ENCODE measurements at places on chromosomes 6 and 20.

- DNase-seq: no peak
Measured at GRCh38 chr6:101703311-101703710, 309.8 kb downstream of the GRIK2 start.

DNA sequence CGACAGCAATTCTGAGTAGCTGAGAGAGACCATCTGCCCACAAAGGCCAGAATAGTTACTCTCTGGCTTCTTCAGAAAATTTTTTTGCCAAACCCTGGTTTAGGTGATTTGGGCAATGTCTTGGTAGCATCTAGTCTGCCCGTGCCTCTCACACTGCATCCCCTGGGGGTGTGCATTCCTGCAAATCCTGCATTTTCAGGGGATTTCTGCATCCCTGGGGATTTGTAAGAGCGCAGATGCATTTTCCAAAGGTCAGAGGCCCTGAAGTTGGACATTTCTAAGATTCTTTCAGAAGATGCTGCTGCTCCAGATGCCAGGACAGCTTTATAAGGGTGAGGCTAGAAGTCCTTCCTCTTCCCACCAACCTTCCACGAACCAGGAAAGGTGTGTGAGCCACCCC is 4.0 kb downstream of the CST9 start:
- DNase-seq: no peak

DNA sequence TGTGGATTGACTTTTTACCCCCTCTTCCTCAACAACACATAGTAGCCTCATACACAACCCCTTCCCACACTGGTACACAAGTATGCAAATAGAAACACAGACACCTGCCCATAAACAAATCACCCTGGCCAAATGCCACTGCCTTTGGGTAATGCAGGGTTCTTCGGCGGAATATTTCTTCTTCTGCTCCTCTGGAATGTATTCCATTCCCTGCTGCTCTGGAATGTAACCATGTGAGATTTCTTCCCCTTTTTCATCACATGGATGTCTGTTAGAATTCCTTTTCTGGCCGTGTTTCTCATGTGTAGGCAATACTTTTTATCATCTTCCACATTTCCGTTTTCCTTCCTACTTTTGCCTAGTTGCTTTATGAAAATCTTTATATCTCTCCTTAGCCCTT is 76.1 kb upstream of the TPD52L1 start:
- no peak for DNase-seq

DNA sequence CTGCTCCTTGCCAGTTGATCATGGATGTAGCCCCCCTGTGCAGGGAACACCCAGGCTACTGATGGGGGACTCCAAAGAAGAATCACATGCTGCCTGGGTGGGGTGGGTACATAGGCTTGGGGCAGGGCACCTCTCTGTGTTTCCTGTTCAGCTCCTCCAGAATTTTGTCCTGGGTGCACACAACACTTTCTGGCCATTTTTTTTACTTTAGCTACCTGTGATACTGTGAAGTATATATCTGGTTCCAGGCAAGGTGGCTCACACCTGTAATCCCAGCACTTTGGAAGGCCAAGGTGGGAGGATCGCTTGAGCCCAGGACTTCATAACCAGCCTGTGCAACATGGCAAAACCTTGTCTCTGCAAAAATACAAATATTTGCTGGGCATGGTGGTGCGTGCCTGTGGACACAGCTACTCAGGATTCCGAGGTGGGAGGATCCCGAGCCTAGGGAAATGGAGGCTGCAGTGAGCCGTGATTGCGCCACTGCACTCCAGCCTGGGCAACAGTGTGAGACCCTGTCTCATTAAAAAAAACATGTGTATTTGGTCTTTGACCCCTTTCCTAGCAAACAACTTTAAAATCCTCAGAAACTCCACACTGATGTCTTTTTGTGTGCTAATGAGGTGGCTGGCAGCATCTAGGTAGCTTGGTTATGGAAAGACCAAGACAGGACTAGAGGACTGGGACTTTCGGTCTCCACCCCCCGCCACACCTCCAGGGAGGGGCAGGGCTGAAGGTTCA is 14.1 kb downstream of the SLC4A11 start:
- no peak for DNase-seq

DNA sequence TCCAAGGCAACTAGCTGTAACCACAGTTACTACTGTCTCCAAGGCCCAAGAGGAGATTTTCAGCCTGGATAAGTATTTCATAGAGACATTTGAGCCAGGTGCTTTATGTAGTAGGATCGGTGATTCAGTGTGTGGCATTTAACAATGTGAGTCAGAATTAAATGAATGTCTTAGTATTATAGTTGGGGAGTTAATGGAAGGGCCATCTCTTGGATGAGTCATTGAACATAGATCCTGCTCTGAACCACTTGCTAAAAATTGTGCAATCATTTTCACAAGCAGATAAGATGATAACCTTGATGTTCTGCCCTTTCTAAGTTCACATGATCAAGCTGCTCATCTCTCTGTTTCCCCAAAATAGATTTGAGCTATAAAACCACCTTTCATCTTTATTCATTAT is 668.9 kb upstream of the CITED2 start:
- DNase-seq: no peak

GRCh38 chr20:25254571-25254970 is 6.7 kb downstream of the PYGB start:
- no peak for DNase-seq

- DNase-seq: no peak
Measured at GRCh38 chr20:37358366-37359150, 12.6 kb downstream of the SRC start.

DNA sequence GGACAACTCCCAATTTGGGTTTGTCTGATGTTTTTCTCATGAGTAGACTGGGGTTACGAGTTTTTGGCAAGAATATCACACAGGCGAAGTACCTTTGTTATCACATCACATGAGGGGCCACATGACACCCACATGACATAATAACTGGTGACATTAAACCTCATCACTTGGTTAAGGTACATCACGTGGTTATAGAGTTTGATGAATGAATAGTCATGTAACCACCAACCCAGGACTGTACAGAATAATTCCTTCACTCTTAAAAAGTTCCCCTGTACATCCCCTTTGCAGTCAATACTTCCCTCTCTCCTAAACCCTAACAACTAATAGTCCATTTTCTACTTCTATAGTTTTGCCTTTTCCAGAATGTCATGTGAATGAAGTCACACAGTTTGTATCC is 83.4 kb downstream of the REV3L start:
- DNase-seq: no peak

- DNase-seq: no peak
Measured at GRCh38 chr20:47648943-47649342, 136.3 kb downstream of the SULF2 start.

DNA sequence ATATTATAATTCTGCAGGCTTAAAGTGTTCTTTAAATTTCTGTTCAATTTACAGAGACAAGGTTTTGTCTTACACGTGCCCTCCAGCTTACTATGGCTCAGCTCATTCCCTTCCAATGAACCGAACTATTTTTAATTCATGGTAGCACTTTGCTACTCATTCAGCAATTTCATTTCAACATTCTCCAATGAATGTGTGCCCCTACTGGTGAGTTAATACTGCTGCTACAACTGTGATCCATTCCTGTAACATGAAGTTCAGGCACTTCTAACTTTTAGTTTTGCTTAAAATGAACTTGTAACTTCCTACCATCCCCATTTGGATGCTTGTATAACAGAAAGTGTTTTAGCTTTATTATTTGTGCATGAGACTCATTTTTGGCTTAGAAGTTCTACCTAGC is 99.7 kb downstream of the F13A1 start:
- DNase-seq: no peak

DNA sequence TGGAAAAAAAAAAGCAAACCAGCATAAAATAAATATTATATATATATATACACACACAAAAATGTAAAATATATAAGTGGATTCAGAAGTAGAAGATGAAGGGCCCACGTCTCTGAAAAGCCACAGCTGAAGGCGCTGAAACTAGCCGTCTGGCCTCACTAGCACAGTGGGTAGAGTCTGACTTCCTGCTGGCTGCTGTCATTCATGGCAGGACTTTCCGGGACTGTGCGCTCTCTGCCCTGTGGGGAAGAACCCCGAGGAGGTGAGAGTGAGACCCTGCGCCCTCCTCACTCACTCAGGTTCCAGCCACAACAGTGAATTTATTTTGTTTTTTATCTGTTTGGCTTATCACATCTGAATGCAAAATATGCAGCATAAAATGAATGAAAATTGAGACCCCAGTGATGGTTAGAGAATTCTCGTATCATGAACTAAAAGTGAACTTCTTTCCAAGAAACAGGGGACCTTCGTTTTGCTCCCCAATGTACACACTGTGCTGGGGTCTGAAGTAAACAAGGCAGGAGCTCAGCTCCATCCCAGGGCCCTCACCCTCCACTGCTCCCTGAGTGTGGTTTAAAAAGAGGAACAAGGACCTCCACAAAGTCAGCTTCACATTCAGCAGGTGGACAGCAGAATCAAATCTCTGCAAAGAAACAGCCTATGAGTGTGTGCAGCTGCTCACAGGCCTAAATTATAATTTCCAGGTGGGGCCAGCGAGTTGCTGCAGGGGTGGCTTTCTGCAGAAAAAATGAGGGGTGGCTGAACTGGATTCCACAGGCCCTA is 1.3 kb upstream of the RAMACL start:
- no peak for DNase-seq

DNA sequence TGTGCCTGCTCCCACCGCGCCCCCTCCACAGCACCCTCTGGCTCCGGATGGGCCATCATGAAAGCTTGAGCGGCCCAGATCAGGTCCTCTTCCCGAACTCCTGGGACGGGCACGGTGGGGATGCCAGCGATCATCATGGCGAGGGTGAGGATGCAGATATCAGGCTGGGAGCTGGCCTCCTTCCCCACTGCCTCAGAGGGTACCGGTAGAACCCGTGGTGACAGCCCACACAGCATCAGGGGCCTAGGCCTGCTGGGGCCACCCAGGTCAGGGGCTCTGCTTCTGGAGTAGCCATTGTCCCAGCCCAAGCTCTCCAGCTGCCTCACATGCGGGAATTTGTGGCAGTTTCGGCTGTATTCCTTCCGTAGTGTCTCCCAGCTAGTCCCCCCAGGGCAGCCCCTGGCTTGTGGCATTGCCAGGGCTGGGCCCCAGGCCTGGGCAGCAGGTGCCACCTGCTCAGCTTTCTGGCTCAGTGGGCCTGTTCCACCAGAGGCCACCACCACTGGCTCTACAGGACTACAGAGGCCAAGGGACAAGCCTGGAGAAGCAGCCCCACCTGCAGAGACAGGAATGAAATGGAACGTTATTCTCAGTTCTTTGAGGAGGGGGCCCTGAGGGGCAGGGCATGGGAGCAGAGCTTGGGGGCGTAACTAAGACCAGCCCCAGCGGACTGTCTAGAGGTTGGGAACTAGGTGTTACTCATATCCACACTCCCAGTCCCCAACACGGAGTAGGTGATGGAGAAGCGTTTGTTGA is 654 bp downstream of the SPATA25 start:
- no peak for DNase-seq

- no peak for DNase-seq
Measured at GRCh38 chr6:107466062-107466461, 6.7 kb upstream of the PDSS2 start.

DNA sequence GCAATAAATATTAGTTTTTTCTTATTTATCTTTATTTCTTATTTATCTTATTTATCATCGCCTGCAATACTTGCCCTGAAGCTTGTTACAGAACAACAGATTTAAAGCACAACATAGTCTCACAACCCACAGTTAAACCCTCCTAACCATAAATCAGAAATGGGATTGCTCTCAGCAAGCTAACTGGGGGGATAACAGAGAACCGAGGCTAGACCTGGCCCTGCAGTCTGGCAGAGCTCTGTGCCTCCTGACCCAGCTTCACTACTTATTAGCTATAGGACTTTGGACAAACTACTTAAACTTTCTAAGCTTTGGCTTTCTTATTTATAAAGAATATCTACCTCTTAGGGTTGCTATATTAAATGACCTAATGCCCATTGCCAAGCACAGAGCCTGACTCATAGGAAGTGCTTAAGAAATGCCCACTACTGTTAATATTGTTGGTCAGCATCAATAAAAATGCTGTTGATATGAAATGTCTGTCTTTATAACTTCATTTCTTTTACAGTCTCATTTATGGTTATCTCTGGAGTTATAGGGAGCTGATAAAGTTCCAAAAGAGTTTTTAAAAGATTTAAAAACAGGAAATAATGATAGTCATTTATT is 87.9 kb upstream of the BEND6 start:
- DNase-seq: no peak

- DNase-seq: no peak
Measured at GRCh38 chr6:117494694-117495318, 12.3 kb downstream of the DCBLD1 start.

- no peak for DNase-seq
Measured at GRCh38 chr6:136739501-136739900, 52.8 kb downstream of the MAP3K5 start.

DNA sequence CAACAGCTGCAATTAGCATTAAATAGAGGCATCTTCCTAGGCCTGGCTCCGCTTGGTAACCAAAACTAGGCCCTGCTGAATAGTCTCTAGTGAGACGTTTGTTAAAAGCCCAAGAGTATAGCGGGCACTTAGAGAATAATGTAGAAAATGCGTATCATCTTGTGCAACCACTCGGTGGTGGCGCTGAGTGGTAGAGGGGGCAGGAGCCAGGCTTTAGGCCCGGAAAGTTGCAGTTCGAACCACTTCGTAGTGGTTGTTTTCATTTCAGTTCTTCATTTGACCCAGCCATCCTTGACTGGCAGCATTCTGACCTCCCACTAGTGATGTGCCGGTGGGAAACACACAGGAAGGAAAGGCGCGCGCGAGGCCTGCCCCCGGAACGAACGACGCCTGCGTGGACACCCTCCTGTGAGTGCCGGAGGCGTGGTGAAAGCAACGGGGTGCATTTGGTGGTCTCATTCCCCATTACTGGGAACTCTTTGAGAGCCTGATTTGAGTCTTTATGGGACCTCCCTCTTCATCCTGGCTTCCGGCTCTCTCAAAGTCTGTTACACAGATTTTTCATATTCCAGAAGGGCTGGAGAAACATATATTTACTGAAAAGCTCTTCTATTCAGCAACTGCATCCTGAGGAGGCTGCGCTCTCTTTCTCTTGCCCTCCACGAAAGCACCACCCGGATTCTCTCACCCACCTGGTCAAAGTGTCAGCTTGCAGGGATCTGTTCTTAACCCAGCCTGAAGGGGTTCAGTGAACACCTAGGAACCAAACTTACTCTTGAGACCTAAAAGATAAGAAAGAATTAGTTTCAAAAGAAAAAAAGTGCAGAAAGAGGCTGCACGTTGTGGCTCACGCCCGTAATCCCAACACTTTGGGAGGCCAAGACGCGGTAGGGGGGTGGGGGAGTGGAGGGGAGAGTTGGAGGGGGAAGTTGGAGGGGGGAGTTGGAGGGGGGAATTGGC is 18.2 kb downstream of the GPX5 start:
- DNase-seq: no peak

GRCh38 chr6:149368065-149368464 is 32.0 kb upstream of the SUMO4 start:
- DNase-seq: no peak

DNA sequence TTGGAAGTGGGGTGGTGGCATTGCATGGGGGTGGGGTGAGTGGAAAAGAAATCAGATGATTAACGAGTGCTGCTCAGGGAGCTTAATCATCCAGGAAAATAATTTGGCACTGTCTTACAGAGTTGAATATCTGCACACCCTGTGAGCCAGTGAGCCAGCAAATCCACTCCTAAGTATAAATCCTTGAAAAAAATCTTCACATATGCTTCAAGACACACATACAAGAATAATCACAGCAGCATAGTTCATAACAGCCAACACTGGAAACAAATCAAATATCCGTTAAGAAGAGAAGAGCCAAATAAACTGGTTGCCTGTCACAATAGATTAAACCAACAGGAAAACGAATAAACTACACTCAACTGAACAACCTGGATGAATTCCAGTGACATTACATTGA is 62.8 kb downstream of the SAMD3 start:
- no peak for DNase-seq

- DNase-seq: peak; percentile 52
Measured at GRCh38 chr6:68967549-68968300, 332.6 kb downstream of the ADGRB3 start.

- no peak for DNase-seq
Measured at GRCh38 chr6:20696676-20697075, 162.4 kb downstream of the CDKAL1 start.

All from Panc1 (cell line).